Kidney (tissue), 22 donors: ENCODE measurements at places on chromosomes 16 and 17. TPM values are rescaled to one million over a fixed set of nuclear protein-coding genes. Genes with fewer than 3 reads are reported as not detected.

DNA sequence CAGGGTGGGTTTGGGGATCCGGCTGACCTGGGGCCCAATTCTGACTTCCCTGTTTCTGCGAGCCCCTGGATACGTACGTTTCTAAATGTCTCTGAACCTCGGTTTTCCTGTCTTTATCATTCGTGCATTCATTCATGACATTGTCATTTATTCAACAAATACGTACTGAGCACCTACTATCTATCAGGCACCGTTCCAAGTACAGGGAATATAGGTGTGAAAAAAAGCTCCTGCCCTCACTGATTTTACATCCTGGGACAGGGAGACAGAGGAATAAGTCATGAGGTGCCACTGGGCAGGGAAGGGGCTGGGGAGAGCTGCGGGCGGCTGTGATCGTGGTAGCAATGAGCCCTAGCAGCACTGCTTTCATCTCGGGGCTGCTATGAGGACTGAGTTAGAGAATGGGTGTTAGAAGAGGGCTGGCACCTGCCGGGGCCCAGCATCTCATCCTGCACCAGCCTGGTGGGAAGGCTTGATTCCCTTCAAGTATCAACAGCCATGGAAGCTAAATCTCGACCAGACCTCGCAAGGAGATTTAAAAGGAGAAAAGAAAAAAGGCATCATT is 88.3 kb upstream of the DNAH17 start:
- no peak for DNase-seq

DNA sequence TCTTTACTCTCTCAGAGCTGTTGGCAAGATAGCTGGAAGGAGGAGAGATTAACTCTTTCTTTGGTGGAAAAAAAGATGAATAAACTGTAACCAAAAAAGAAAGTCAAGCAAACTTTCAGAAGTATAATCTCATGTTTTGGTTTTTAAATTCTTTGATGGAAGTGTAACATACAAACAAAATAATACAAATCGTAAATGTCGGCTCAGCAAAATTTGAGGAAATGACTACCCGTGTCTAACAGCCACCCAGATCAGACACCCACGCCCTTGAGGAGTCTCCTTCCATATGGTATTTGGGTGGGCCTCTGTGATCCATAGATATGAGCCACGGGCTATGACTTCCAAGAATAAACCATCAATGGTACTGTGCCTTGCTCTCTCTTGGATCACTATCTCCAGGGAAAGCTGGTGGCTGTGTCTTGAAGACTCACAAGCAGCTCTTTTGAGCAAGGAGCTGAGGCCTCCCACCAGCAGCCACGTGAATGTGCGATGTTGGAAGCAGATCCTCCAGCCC is 9.6 kb upstream of the CD300C start:
- no peak for DNase-seq

- DNase-seq: peak; percentile 88
Observed at GRCh38 chr17:50559674-50560184, 786 bp upstream of the CACNA1G start.

DNA sequence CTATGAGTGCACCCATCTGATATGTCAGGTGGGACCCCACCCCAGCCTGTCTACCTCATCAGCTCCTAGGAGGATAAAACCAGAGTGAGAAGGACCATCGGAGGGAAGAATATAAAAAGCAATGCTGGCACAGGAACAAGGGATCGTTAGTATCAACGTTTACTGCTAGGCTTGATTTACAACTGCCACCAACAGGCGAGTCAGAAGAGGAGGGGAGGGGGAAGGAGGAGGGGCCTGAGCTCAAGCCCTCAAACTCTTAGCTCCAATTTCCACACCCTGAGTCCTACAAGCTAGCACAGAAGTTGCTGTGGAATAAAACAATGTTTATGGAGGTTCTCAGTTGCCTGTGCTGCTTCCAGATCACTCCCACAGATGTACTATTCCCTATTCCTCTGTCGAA is 234.5 kb downstream of the C16orf78 start:
- DNase-seq: peak; percentile 94

- peak; percentile 74 for DNase-seq
Observed at GRCh38 chr16:67163999-67164558, 466 bp upstream of the HSF4 start.

DNA sequence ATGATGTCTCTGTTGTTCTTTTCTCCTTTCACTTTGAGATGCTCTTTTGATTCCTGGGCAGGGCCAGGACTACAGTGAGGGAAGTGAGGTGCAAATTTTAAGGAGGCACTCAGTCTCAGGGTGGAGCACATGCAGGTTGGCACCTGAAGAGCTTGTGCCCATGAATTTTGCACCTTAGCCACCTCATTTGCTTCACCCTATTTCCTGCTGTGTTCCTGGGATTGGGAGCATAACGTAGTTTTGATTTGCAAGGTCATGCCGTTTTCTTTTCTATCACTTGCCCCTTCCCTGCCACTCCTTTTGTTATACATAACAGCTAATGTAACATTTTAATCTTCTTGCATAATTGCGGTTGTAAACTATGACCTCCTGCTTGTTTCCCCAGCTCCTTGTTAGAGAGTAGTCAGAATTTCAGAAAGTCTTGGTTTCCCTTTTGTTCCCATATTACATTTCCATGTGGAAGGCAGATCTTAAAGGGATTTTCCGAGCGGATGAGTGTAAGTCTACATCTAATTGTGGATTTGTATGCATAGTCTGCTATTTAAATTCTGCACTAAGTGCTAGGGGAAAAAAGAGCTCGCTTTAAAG is 9.8 kb downstream of the PMFBP1 start:
- no peak for DNase-seq

DNA sequence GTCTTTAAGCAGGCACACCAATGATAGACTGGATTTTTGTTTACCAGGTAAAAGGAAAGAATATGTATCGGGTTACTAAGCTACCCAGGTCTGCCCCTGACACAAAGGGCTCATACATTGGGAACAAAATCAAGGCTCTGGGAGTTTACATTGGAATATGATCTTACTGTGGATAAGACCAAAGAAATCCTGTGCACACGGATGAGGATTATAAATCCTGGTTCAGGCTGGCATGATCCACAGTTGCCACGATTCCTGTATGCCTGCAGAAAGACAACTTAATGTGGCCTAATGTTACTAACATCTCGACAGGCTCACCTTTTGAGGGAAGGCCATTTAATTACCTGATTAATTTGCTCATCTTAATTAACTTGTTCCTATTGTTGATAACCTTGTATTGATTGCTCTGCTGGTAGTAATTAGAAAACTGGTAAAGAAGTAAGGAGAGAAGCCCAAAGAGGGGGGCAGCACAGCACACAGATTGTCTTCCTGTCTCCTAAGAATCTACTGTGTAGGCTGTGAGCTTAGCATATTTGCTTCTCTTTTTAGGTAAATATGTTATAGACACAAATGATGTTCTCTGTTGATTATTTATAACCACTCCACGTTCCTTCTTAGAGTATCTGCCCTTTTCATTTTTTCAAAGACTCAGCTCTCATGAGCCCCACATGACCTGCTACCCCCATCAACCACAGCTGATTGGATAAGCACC is 51.0 kb upstream of the TOX3 start:
- peak; percentile 12 for DNase-seq

DNA sequence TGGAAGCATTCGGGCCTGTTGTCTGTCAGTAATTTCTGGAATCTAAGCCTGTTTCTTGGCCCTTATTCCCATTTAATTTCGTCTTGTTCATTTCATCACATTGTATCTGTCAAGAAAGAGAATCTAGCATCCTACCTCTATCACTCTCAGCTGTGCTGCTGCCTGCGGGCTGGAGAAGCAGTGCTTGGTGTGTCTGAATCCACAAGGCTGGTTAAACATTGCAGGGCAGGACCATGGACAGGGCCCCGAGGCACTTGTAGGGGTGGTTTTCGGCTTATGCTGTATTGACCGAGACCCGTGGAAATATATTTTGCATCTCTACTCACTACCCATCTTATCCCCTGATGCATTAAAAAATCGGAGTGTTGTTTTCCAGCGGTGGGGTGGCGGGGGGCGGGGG is 3.1 kb downstream of the RAB11FIP4 start:
- peak; percentile 87 for DNase-seq

DNA sequence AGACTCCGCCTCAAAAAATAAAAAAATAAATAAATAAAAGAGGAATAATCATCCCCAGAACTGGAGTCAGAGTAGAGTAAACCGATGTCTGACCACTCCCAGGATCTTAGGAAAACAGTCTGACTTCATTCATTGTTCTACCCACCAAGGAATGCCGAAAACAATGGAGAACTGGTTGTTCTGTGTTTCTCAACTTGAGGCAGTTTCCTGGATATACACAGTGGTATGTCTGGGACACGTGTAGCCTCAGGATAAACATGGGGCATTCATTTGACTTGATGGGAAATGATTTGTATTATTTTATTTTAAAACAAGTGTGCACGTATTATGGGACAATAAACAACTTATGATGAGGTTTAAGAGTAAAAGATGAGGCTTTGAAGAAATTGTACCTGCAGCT is 32.8 kb upstream of the PAFAH1B1 start:
- DNase-seq: no peak

GRCh38 chr17:33261820-33262219 is 31.3 kb downstream of the ASIC2 start:
- peak; percentile 48 for DNase-seq

GRCh38 chr16:75038036-75038858 is 39.4 kb downstream of the ZNRF1 start:
- no peak for DNase-seq

- no peak for DNase-seq
Observed at GRCh38 chr16:68088130-68088972, 3.2 kb downstream of the NFATC3 start.

DNA sequence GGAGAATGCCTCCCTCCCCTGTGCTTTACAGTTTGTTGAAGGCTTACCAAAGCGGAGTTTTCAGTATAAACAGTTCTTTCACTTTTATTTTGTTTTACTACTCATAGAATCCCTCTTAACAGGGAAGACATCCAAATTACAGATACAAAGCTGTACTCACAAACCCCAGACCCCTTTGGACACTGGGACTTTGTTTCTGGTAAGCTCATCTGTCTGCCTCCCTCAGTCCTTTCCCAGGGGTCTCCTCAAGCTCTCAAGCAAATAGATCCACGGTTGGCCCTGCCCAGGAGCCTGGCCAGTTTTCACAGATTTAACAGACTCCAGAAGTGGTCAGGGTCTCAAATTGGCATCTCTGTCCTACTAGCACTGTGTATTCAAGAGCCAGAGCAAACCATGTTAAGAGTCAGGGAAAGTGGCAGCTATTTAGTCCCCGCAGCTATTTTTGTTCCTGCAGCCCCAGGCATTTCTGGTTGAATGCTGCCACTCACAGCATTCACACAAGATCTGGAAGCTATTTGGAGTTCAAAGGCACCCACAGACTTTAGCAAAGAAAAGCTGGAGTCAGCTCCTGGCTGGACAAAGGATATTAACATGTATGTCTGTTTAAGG is 54.2 kb downstream of the TMEM100 start:
- DNase-seq: no peak

C17orf67 gene
- polyA plus RNA-seq: 0.69 TPM

RPH3AL gene
- polyA plus RNA-seq: 18.1 TPM

SMIM36 gene
- not detected for polyA plus RNA-seq

MYCBPAP gene
- 2.9 TPM for polyA plus RNA-seq

TNFAIP1 gene
- 28.9 TPM for polyA plus RNA-seq
